ENCODE measurements at places on chromosomes 3 and 15. TPM values are rescaled to one million over a fixed set of nuclear protein-coding genes. Genes with fewer than 3 reads are reported as not detected.

GRCh38 chr3:54476891-54477290 is 354.5 kb downstream of the CACNA2D3 start:
- DNase-seq, result no peak

- DNase-seq, result no peak
These were observed 260.6 kb upstream of the MME start for GRCh38 chr3:154819491-154819890.

DNA sequence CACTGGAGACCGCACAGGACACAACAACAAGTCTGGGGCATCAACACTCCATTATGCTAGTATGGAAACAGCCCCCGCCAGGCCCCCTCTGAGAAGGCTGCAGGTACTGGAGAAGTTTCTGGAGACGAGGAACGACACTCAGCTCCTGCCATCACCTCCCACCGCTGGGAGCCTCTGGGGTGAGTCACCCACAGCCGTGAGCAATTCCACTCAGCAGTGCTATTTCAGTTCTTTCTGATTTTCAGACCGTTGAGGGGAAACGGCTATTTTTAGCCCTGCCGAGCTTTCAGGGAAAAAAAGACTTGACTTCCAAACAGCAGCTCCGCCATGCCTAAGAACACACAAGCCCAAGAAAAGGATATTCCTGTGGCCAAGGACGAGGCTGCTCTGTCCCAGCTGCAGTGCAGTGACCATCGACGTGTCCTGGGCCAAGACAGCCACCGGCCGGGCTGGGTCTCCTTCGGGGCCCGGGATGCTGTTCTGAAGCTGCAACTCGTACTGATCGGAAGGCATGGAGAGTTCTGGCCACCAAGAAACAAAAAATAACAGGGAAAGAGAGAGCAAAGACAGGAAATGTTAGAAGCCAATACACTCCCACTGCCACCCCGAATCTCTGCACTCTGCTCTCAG is 40.8 kb downstream of the NUP210 start:
- no peak for DNase-seq

DNA sequence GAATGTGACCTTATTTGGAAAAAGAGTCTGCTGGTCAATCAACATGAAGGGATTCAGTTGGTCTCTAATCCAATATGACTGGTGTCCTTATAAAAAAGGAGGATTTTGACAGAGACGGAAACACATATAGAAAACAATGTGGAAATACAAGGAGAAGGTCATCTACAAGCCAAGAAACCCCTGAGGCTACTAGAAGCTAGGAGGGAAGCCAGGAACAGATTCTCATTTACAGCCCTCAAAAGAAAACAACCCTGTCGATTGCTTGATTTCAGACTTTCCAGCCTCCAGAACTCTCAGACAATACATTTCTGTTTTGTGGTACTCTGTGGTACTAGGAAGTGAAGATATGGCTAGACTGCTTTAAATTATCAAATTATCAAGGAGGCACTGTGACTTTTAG is 162.9 kb upstream of the IGF1R start:
- no peak for DNase-seq

DNA sequence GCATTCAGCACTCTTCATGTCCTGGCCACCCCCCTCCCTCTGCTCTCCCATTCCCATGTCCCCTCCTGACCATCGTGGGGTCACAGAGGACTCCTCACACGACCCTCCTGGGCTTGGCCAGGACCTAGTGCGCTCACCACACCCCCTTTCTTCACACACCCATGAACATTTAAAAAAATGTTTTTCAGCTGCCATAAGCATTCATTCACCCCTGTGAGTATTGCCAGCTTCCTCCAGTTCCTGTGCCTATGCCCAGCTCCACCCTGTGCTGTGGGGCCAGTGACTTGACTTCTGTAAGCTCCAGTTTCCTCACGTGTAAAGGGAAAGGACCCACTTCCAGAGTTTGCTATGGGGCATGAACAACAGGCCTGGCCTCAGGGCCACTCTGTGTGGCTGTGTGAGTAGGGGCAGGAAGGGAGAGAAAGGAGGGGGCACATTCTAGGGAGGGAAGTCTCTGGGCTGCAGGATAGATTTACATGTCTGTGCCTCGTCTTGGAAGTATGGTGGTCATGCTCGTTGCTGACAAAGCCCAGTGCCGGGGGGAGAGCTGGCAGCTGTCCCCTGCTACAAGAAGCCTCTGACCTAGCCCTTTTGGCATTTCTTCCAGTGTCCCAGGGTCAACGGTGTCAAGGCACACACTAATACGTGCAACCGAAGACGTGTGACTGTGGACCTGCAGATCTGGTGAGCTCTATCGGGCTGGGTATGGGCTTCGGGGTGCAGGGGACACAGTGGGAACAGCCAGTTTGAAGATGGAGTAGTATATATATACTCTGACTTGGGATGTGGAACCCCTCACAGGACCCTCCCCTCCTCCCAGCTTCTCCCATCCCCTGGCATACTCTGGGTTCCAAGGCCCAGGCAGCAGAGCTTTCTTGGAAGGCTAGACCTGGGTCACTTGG is 22.8 kb downstream of the ESYT3 start:
- DNase-seq, result no peak

DNA sequence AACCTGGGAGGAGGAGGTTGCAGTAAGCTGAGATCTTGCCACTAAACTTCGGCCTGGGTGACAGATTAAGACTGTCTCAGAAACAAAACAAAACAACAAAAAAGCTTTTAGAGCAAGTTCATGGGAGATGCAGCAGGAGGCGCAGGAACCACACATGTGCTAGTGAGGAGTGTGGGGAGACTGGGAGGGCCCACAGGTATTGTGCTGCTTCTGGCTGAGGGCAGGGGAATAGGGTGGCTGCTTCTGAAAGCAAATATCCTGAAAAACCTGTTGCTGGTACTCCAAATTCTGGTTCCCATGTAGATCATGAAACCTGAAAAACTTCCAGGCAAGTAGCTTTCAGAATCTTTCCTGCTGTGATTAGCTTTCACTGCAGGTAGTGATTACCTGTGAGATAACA is 22.1 kb downstream of the TYRO3 start:
- no peak for DNase-seq

- DNase-seq, result no peak
These were observed 1.7 kb upstream of the RAB8B start for GRCh38 chr15:63187589-63188226.

DNA sequence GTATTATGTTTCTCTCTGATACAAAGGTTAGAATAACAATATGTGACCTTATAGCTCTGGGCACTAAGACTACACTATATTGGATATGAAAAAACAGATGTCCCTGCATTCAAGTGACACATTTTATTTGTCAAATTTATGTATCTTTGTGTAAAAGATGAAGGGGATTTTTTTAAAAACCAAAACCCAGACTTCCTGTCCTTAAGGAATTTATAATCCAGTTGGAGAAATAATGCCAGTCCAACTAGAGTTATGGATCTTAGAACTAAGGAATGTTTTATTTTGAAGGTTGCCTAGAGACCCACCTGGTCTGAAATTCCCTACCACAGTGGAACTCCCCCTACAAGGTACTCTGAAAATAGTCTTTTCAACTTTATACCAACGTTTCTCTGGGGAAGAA is 33.3 kb upstream of the PIK3CB start:
- DNase-seq, result no peak

DNA sequence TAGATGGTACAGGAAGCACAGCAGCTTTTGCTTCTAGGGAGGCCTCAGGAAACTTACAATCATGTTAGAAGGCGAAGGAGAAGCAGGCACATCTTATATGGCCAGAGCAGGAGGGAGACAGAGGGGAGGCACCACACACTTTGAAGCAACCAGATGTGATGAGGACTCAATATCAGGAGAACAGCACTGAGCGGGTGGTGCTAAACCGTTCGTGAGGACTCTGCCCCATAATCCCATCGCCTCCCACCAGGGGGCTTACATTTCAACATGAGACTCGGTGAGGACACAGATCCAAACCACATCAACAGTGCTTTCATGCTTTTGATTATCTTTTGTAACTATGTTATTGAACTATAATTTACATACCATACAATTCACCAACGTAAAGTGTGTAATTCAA is 7.6 kb upstream of the TMEM44 start:
- DNase-seq, result no peak

RBP2 gene
- 0.38 TPM for total RNA-seq

ZMYND10 gene
- total RNA-seq, result 1.2 TPM

ASB7 gene
- total RNA-seq, result 7.8 TPM

ARGFX gene
- not detected for total RNA-seq

TTLL13 gene
- total RNA-seq, result not detected

CCR3 gene
- total RNA-seq, result 0.22 TPM

HIGD2B gene
- total RNA-seq, result not detected
